ENCODE measurements at places on chromosomes 6 and 20.
A peak's percentile ranks its signal among the peaks of the same experiment; 100 is the strongest.

DNA sequence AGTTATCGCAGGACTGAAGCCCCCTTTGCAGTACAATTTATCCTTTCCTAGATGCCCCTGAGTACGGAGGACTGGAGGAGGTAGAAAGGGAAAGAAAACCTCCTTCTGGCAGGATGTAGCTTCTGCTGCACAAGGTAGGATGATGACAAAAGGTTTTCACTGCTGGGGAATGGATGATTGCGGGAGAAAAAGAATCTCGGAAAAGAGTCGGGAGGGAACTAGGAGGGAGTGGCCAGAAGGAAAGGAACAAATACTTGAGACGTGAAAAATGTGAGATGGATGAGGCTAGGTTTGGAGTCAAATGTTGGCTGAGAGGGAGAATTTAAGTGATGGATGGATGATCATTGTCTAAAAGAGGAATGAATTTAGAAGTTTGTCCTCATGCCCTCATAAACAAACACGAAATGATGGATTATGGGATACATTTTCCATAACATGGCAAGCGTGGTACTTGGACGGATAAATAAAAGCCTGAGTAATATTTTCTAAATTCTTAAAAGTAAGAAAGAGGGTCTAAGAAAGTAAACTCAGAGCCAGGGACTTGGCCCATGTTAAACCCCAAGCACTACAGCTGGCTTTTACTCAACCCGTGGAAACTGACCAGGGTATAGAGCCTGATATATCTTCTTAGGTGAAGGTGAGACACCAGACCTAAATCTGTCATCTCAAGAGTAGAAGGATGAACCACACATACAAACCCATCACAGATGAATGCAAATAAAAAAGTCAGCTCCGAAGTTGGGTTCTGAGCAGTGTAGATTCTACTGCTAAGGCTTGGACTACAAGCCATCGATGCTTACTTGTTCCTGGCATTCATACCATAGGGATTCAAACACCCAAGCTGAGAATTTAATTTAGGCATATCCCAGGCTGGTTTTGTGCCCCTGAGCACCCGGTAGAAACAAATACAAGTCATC is 72.4 kb downstream of the HFE start:
- DNase-seq = no peak

DNA sequence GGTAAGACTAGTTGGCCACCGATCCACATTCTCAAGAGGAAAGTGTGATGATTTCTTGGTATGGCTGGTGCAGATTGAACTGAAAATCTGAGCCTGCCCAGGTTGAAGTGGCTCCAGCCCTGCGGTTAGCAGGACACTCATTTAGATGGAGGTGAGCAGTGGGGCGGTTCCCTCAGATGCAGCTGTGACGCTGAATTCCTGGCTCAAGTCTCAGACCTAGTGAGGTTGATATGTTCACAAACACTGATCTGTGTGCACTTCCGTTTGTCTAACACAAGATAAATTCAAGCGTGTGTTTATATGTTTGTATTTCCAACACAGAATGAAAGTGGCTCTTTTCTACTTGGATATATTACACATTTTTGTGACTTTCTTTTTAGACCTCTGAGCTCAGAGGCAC is 83.4 kb upstream of the FRMD1 start:
- no peak for DNase-seq

- no peak for DNase-seq
Measured at GRCh38 chr20:46894579-46894958, at the start of gene EYA2. Gene EYA2 (plus strand): TSS chr20:46894843. CDS start chr20:46990011, 95,168 bp downstream.

DNA sequence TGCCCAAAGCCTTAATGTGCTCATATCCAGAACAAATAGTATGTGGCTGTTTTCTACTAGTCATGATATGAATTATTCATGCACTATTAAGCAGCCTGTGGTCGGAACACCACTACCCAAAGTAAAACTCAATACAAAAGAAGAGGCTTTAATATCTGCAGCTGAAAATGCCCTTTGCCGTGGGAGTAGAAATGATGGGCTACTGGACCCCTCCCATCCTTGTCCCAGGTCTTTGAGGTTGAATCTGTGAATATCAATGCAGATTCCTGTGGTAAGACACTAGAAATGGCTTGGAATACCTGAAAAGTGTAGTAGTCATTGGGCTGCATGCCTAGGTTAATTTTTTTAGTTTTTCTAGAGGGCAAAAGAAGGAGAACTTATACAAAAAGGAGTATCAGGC is 303.7 kb downstream of the TBC1D7 start:
- DNase-seq = no peak

DNA sequence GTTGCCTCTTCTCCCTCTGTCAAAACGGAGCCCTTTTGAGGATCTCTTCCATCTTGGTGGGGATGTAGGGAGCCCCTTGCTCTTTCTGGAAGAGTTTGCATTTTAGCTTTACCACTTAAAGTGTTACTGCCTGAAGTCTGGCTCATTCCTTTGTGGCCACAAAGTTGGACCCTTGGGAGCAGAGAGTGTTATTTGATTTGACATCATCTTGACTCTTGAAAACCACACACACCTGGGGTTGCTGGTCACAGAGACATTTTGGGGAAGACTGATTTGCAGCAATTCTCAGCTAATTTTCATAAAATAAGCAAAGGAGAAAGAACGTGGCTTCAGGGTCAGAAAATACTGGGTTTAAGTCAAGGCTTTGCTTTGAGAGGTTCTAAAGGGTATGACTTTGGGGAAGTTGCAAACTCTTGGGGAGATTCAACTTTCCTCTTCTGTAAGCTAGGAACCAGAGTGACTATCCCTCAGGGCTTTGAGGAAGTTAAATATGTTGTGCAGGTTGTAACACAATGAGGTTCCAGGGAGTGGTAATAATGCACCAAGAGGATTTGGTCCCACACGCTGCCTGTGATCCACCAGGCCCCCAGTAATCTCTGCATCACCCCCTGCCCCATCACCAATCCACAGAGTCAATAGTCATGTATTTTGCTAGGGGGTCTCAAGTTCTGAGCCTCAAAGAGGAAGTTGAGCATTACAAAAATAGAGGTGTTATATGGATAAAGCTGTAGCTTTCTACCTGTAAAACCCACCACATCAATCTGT is 141.6 kb upstream of the SLC24A3 start:
- no peak for DNase-seq

DNA sequence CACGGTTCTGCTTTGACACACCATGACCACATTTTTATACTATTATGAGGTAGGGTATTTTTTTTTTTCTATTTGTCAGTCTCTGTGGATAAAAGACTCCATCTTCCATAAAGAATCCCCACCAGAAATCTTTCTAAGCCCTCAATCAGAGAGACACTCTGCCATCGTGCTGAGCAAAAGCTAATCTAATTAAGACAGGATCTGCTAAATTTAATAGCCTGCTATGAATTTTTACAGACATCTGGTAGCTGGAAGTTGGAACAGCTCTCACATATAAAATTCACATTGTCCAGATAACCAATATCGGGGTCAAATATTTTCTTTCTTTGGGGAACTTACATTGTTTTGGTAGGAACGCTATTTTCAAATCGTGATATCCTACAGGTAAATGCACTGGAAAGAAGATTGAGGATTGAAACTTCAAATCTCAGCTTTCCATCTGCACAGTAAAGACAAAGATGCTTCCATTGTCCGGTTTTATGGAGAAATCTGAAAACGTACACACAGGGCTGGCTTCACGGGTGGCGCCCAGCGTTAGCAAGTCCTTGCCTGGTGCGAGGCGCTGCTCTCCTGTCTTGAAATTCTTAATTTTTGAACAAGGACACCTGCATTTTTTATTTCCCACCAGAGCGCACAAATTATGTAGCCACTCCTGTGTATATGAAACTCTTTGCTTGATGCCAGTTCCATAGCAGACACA is 573.8 kb upstream of the NOX3 start:
- no peak for DNase-seq

DNA sequence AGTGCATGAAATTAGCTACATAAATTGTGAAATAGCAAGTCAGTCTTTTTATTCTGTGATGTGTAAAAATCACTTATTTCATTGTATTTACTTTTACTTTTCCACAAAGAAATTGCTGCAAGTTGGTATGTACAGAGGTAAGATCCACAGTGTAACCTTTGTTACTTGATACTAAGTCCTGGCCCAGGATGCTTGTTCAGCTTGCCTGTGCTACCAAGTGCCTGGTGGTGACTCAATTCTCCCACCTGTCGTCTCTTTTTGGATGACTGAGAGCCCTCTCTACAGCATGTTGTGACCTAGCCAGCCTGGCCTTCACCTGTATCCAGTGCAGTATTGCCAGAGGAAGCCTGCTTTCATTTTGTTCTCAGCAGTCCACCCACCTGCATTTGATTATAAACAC is 54.9 kb downstream of the ANKRD6 start:
- no peak for DNase-seq

- DNase-seq = peak; percentile 63
Measured at GRCh38 chr6:72966628-72967280, 258.5 kb downstream of the KHDC1L start.

DNA sequence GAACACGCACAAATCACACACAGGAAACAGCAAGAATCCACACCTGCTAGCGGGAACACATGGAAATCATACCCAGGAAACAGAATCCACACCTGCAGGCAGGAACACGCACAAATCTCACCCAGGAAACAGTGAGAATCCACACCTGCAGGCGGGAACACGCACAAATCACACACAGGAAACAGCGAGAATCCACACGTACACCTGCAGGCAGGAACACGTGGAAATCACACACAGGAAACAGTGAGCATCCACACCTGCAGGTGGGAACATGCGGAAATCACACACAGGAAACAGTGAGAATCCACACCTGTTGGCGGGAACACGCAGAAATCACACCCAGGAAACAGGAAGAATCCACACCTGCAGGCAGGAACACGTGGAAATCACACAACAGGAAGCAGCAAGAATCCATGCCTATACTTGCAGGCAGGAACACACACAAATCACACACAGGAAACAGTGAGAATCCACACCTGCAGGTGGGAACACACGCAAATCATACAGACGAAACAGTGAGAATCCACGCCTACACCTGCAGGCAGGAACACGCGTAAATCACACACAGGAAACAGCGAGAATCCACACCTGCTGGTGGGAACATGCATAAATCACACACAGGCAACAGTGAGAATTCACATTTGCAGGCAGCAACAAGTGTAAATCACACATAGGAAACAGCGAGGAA is 108.6 kb downstream of the DLL1 start:
- no peak for DNase-seq

GRCh38 chr20:60327971-60328660 is 369.9 kb downstream of the CDH26 start:
- DNase-seq = no peak

DNA sequence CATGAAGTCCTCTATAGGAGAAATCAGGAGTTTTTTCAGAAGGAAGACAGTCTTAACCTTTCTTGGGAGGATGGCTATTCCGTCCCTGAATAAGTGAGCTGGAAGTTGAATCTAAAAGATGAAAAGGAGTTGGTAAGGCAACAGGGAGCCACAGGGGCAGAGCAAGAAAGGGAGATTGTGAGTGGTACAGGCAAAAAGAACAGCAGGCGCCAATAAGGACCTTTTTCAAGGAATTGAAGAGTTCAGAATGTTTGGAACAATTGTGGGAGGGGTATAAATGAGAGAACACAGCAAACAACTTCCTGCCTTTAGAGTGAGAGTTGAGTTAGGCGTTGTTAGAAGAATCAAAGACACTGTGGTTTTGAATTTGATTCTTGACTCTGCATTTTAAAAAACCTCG is 1003.7 kb downstream of the EPHA7 start:
- DNase-seq = no peak

- no peak for DNase-seq
Measured at GRCh38 chr6:108686896-108687295, 126.2 kb downstream of the FOXO3 start.

DNA sequence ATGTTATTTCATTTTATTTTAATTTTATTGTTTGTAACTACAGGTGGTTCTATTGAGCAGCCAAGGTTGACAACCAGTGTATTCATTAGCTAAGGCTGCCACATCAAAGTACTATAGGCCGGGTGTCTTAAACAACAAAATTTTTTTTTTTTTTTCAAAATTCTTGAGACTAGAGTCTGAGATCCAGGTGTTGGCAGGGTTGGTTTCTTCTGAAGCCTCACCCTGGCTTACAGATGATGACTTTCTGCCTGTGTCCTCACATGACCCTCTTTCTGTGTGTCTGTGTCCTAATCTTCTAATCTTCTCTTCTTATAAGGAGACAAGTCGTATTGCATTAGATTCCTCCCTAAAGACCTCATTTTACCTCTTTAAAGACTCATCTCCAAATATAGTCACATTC is 208.4 kb downstream of the MANEA start:
- DNase-seq = no peak

DNA sequence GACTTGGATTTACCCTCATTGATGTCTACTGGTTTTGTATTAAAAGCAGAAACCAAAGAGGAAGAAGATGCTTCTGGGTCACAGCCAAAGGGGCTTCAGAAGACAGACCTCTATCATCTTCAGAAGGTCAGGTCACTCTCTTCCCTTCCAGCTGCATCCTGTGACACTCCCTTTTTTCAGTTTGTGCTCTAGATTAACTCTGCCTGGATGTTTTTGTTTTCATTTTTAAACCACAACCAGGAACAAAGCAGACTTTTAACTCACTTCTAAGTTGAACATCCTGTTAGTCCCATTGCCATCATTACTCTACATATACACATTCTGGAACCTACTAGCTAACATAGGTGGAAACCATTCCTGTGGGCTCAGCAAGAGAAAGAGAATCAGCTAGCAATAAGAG is 45.2 kb downstream of the AKIRIN2 start:
- DNase-seq = no peak

- DNase-seq = no peak
Measured at GRCh38 chr20:50108556-50109235, 4.3 kb downstream of the UBE2V1 start.

- no peak for DNase-seq
Measured at GRCh38 chr20:40646361-40646760, 42.7 kb downstream of the MAFB start.

GRCh38 chr6:28402197-28402596 is 2.6 kb upstream of the ZSCAN12 start:
- DNase-seq = no peak

GRCh38 chr20:61934716-61935530 is 130.8 kb downstream of the TAF4 start:
- no peak for DNase-seq

- no peak for DNase-seq
Measured at GRCh38 chr20:49573900-49574416, 6.0 kb upstream of the PTGIS start.

GRCh38 chr6:3164388-3164787 is 7.0 kb upstream of the TUBB2A start:
- DNase-seq = no peak

GRCh38 chr6:13429406-13429753 is 58.0 kb downstream of the GFOD1 start:
- no peak for DNase-seq

DNA sequence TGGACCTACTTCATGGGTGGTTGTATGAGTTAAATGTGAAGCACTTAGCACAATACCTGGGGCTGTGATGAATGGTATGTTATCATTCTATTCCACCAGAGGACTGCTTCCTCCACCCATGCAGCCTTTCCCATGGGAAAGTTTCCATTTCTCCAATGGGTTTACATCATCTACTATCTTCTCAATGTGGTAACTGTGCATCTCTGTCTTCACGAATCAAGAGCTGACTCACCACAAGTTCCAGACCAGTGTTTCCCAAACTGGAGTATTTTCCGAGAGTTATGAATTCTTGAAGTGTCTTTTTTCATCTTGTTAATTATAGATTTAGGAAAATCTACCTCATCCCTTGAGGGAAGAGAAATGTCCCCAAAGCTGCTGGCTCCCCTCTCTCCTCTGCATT is 182.8 kb downstream of the UNC5CL start:
- no peak for DNase-seq
